H1 (cell line): ENCODE measurements at places on chromosomes 3 and 15. TPM values are rescaled to one million over a fixed set of nuclear protein-coding genes. Genes with fewer than 3 reads are reported as not detected.
A peak's percentile ranks its signal among the peaks of the same experiment; 100 is the strongest.

Gene DAZL
- 1.7 and 5.9 TPM in 2 replicates for polyA plus RNA-seq

GRCh38 chr3:184352149-184352785 is 9.1 kb downstream of the CLCN2 start:
- no peaks in the 10 kb centered on the region for H3K27me3 ChIP-seq
- DNase-seq, result no peak
- H3K27ac ChIP-seq, result no peak overlapping the region
- H3K4me3 ChIP-seq, result no peak overlapping the region
- H3K4me1 ChIP-seq, result peaks cover 3% of the 10 kb centered on the region; the same call in 1 of the 2 replicates

DNA sequence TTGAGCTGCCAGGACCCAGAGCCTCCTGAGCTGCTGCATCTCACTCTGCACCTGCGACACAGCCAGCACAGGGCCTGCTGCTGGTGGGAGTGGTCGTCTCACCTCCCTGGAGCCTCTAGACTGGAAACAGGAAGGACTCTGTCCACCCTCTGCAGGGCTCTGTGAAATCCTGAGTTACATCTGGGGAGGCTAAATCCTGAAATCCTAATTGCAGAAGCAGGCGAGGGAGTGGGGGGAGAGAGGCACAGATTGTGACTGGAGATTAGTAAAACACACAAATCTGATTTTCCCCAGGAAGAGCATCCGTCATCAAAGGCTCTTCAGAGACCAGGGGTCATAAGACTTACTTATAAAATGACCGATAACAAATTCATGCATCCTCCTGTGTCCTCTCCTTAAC is 31.6 kb upstream of the GABRG3 start:
- H3K4me3 ChIP-seq, result no peak overlapping the region
- no peaks in the 10 kb centered on the region for H3K4me1 ChIP-seq
- DNase-seq, result no peak
- no peaks in the 10 kb centered on the region for H3K36me3 ChIP-seq
- H3K27ac ChIP-seq, result no peak overlapping the region

DNA sequence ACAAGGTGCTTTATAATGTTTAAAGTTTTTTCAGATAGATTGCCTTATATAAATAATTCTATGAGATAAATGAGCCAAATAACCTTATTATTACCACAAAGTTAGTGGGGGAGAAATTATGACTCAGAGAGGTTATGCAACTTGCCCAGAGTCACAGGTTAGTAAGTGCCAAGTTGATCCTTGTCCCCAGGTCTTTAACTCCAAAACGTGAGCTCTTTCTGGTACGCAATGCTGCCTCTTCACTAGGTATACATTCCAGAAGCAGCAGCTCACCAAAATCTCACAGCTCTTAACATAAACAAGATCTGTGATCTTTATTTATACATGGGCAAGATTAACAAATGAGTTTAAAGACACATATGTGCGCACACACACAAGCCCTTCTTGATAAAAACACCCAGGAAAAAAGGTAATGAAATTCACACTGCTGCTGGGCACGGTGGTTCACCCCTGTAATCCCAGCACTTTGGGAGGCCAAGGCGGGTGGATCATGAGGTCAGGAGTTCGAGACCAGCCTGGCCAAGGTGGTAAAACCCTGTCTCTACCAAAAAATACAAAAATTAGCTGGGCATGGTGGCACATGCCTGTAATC is 59.8 kb upstream of the NR2F2 start:
- DNase-seq, result no peak
- no peak overlapping the region for H3K27ac ChIP-seq
- H3K36me3 ChIP-seq, result no peaks in the 10 kb centered on the region
- H3K4me3 ChIP-seq, result no peak overlapping the region
- no peaks in the 10 kb centered on the region for H3K27me3 ChIP-seq
- H3K4me1 ChIP-seq, result 0 out of 2 replicates have a peak, but pooled peaks cover 2% of the 10 kb centered on the region

- H3K27ac ChIP-seq, result no peak overlapping the region
- no peaks in the 10 kb centered on the region for H3K36me3 ChIP-seq
- DNase-seq, result peak; percentile 95
- H3K4me1 ChIP-seq, result peaks cover 3% of the 10 kb centered on the region; the same call in 1 of the 2 replicates
These were observed 22.1 kb downstream of the ACKR2 start for GRCh38 chr3:42831321-42831713.

GRCh38 chr3:52225452-52226228 is at the start of gene TLR9:
TLR9 (minus strand) TSS chr3:52225645; CDS start chr3:52225529, 116 bp downstream.
- no peak within 1 kb of the TSS for H3K27ac ChIP-seq
- peak; percentile 45 for DNase-seq
- no peaks in the 10 kb centered on the region for H3K27me3 ChIP-seq
- peaks cover 2% of the 10 kb centered on the region for H3K4me1 ChIP-seq
- H3K36me3 ChIP-seq, result peaks cover 12% of the 10 kb centered on the region

GRCh38 chr3:153305189-153305588 is 143.2 kb downstream of the RAP2B start:
- DNase-seq, result no peak
- no peak overlapping the region for H3K27ac ChIP-seq
- H3K27me3 ChIP-seq, result no peaks in the 10 kb centered on the region
- H3K36me3 ChIP-seq, result no peaks in the 10 kb centered on the region

DNA sequence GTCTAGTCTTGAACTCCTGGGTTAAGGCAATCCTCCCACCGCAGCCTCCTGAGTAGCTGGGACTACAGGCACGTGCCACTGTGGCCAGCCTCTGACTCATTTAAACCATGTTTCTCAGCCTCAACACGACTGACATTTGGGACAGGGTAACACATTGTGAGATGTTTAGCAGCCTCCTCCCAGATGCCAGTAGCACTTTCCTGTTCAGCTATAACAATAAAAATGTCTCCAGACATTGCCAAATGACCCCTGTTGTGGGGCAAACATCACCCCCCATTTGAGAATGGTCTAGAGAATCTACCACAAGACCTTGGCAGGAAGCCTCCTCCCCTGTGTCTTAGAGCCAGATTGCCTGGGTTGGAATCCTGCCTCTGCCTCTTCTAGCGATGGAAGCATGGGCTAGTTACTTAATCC is 8.4 kb downstream of the TMEM40 start:
- H3K4me1 ChIP-seq, result no peaks in the 10 kb centered on the region
- H3K36me3 ChIP-seq, result no peaks in the 10 kb centered on the region
- H3K27ac ChIP-seq, result no peak overlapping the region
